NCI-H1092 treated with DMSO at 0.1 percent for 48 hours (cell line): ENCODE measurements at places on chromosomes 2 and 18.

GRCh38 chr2:103743195-103743594 is 981.4 kb downstream of the TMEM182 start:
- no peak for DNase-seq

DNA sequence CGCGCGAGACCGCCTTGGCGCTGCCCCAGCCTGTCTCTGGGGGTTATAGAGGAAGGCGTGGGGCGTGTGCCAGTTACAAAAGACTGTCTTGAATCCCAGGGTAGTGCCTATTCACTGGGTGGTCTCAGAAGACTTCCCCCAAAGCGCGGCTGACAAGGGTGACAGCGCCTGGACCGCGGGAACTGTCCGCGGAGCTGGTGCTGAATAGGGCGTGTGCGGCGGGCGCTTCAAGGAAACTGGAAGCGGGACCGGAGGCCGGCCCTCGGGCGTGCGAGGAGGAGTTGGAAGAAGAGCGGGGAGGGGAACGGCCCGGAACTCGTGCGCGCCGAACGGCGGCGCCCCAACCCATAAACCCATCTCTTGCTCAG is 2.3 kb downstream of the EGR4 start:
- DNase-seq: no peak

GRCh38 chr2:117943013-117943672 is 70.7 kb downstream of the CCDC93 start:
- no peak for DNase-seq

- DNase-seq: peak; percentile 37
Measured at GRCh38 chr2:9702604-9703084, 71.8 kb upstream of the YWHAQ start.

DNA sequence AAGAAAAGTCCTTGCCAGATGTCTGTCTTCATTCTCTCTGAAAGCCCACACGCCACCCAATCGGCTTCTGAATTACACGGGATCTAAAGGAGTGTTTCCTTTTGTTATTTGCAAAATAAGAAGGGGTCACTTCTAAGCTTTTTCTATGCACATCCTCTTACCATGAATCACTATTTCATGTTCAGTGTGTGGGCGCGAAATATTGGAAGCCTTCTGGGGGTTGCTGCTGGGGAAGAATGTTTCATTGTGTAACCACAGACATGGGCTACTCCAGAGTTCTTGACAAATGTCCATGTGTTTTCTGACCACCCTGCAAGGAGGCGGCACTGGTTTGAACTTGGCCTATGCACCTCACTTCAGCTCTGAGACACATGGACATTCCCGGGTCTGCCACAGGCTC is 133.6 kb upstream of the APCDD1 start:
- DNase-seq: no peak

GRCh38 chr2:45289997-45290709 is 280.9 kb upstream of the SIX2 start:
- DNase-seq: no peak

DNA sequence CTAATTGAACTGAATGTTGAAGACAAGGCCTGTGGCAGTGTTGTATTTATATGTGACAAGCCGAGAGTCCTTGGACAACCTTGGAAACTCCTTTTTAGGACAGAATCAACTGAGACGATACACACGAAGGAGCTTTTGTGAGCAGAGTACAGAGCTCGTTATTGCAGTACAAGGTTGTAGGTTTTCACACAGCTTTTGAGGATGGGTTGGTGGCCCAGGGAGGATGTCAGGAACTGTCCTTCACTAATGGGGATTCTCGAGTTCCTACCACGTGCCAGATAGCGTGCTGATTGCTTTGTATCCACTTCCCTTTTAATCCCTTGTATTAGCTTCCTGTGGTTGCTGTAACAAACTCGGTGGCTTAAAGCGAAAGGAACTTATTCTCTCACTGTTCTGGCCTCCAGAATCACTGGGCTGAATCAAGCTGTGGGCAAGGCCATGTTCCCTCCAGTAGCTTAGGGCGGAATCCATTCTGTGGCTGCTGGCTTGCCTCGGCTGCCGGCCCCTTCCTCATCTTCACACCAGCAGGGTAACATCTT is 20.2 kb downstream of the INPP4A start:
- no peak for DNase-seq

DNA sequence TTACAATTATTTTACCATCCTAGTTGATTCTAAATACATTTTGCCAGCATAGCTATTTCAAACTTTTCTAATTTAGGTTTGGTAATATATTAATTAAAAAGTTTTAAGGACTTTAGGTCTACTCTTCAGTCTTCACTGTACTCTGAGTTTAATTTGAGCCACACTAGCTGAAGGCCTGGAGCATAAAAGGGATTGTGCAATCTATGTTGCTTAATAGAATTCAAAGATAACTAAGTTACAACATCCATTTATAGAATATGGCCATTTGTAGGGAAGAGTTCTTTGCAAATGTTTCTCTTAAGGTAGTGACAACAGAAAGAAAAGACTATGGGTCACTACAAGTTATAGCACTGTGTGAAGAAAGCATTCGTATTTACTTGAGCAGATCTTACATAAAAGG is 702.2 kb upstream of the NRXN1 start:
- DNase-seq: no peak

DNA sequence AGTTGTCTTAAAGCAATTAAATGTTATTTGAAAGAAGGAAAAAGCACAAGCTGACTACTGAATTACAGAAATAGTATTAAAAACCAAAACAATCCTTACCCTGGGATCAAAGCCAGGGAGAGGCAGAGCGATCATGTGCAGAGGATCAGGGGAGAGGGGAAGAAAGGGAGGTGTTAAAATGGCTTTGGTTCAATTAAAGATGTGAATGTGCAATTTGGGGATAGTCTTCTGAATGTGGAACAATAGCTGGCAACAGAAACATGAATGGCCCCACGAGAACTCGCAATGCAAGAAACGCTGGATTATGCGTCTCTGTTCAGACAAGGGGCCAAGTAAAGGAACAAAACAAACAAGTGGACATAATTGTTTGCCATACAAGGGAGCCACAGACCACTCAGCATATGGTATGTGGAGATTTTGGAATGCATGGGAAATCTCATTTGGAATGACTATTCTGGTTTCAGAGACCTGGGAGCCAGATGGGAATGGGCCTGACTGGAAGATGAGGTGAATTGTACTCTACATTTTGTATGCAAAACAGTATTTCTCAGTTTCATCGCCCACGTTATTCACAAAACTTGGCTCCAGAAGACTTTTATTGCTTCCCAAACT is 155.4 kb downstream of the SLC4A3 start:
- DNase-seq: no peak

GRCh38 chr2:162196638-162197037 is 44.6 kb upstream of the GCG start:
- no peak for DNase-seq

- DNase-seq: no peak
Measured at GRCh38 chr2:72033636-72034035, 114.0 kb downstream of the CYP26B1 start.

- no peak for DNase-seq
Measured at GRCh38 chr2:16727256-16727655, 61.6 kb upstream of the CYRIA start.

DNA sequence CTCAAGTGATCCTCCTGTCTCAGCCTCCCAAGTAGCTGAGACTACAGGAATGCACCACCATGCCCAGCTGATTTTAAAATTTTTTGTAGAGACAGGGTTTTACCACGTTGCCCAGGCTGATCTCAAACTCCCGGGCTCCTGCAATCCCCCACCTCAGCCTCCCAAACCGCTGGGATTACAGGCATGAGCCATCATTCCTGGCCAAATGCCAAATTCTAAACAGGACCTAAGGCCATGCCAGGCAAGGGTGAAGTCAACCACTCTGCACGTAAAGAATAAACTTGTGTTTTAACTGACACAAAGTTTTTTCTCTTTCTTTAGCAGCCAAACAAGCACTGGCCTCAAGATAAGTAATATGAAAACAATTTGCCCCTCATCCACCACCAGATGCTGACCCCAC is 37.4 kb upstream of the SATB2 start:
- no peak for DNase-seq

DNA sequence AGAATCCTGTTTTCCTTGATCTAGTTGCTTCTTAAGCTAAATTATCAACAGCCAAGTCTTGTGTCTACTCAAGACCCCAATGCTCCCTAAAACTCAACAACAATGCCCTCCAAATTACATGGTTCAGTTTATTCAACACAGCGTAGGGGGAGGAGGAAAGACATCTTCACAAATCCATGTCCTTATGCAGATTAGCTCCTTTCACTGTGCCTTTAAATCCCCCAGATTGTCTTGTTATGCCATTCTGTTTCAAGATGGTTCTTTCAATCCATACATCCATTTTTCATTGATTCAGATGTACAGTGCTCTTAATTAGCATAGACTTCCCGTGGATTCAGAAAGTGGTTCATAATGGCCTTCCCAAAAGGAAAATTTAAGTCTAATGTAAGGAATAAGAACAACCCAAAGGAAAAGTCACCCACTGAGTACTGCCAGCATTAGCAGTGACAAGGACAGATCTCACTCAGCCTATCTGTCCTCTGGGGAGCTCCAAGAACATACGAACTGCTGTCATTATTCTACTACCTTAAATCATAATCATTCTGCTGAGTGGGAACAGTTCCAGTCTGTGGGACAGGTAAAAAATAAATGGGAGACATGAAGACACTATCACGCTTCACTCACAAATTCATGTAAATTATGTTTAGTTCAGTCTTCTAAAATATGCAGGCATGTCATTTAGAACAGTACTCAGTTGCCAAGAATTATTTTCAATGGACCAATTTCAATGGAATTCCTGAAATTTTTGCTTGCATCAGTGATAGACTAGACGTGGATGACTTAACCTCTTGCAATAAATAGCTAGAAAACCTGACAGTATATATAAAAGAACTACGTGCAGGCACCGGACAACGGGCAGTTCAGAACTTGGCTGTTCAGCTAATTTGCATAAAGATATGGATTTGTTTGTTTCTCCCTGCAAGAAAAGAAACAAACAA is 58.9 kb upstream of the RNU4ATAC start:
- no peak for DNase-seq

- DNase-seq: peak; percentile 27
Measured at GRCh38 chr2:45009928-45010701, 863 bp upstream of the SIX2 start.
